ENCODE measurements at places on chromosomes 1 and 21. TPM values are rescaled to one million over a fixed set of nuclear protein-coding genes. Genes with fewer than 3 reads are reported as not detected.

- H3K27ac ChIP-seq = no peak overlapping the region
- H3K4me3 ChIP-seq = no peak overlapping the region
- peaks cover 25% of the 10 kb centered on the region for H3K27me3 ChIP-seq
- H3K4me1 ChIP-seq = no peaks in the 10 kb centered on the region
- DNase-seq = no peak
Observed at GRCh38 chr1:209409780-209410179, 173.7 kb upstream of the CAMK1G start.

DNA sequence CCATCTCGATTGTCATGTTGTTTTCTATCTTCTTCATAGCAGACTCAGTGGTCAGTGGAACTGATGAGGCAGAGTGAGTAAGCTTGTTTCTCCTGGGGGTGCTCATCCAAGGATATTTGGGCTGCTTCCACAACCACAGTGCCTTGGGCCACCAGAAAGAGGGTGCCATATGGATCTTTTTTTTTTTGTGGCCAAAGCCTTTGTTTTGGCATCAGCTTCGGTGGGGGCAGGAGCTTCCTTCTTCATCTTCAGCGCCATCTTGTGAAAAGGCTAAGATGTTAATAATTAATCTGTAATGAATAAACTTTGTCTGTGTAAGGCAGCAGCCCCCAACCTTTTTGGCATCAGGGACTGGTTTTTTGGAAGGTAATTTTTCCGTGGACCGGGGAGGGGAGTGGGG is 6.6 kb upstream of the PLPP3 start:
- no peak overlapping the region for H3K4me3 ChIP-seq
- no peak overlapping the region for H3K27ac ChIP-seq
- no peaks in the 10 kb centered on the region for H3K4me1 ChIP-seq
- peaks cover 6% of the 10 kb centered on the region for H3K27me3 ChIP-seq

GRCh38 chr1:199163670-199164069 is 524.8 kb downstream of the PTPRC start:
- no peaks in the 10 kb centered on the region for H3K36me3 ChIP-seq
- H3K27ac ChIP-seq = no peak overlapping the region
- no peaks in the 10 kb centered on the region for H3K27me3 ChIP-seq
- H3K4me1 ChIP-seq = peaks cover 28% of the 10 kb centered on the region
- H3K4me3 ChIP-seq = no peak overlapping the region

DNA sequence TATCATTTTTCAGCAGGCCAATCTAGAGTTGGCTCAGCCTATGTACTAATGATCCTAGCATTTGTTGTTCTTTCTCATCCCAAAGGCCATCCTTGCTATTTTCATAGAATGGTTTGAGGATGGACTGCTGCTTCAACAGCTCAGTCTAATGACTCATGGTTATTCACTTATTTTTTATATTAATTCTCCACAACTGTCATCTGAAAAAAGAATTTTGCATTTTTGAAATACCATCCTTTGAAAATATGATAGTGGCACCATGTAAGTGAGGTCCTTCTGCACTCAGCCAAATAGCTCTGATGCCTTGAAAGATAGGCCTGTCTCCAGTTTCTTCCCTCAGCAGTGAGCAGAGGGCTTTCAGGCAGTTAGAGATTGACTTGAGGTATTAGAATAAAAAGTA is 377.5 kb downstream of the LMO4 start:
- H3K27me3 ChIP-seq = peaks cover 7% of the 10 kb centered on the region
- no peaks in the 10 kb centered on the region for H3K36me3 ChIP-seq
- no peak overlapping the region for H3K27ac ChIP-seq
- DNase-seq = no peak
- H3K4me1 ChIP-seq = no peaks in the 10 kb centered on the region

- peaks cover 2% of the 10 kb centered on the region for H3K36me3 ChIP-seq
- no peak overlapping the region for H3K4me3 ChIP-seq
- DNase-seq = no peak
- H3K4me1 ChIP-seq = peaks cover 31% of the 10 kb centered on the region
Observed at GRCh38 chr1:50427818-50428779, 4.9 kb upstream of the DMRTA2 start.

DNA sequence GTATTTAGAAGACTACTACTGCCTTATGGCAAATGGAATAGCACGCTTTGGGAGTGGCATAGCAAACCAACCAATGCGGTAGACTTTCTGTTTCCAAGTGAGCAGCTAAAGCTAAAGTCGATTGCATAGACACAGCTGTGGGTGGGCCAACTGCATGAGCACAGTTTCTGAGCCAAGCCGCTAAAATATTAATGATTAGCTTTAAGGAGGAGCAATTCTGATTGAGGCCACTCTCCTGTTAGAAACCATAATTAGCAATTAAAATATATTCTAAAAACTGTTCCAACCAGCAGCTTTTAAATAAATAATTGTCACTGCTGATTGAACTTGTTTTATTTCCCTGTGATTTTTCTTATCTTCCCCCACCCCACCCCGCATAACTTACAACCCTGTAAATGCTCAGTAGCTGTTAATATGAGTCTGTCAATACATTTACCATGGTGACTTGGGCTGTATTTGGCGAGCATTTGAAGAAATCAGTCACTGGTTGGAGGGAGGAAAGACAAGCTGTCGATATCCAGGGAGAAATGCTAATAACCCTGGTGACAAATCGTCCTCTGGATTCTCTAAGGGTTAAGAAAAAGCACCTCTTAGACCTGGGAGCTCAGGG is 32.2 kb downstream of the RNF220 start:
- H3K27me3 ChIP-seq = peaks cover 6% of the 10 kb centered on the region
- H3K27ac ChIP-seq = no peak overlapping the region
- H3K4me3 ChIP-seq = no peak overlapping the region
- H3K36me3 ChIP-seq = no peaks in the 10 kb centered on the region

The DMBX1 gene
- total RNA-seq = 0.12 TPM

The TSNAX gene
- total RNA-seq = 36.5 TPM

The MIGA1 gene
- 9.1 TPM for total RNA-seq

The HSPB7 gene
- total RNA-seq = not detected

Measured in activated CD4-positive, alpha-beta memory T cell treated with anti-CD3 and anti-CD28 coated beads for 36 hours (primary cell).